HFFc6 (cell line): ENCODE measurements at places on chromosomes 4 and X. TPM values are rescaled to one million over a fixed set of nuclear protein-coding genes. Genes with fewer than 3 reads are reported as not detected.

The TCEAL6 gene
- not detected in 3 replicates for total RNA-seq

- peak; percentile 60 for DNase-seq
Measured at GRCh38 chr4:151434183-151434860, 25.3 kb downstream of the FHIP1A start.

- DNase-seq, result peak; percentile 12
Measured at GRCh38 chrX:119391279-119391678, 7.9 kb upstream of the SLC25A43 start.

DNA sequence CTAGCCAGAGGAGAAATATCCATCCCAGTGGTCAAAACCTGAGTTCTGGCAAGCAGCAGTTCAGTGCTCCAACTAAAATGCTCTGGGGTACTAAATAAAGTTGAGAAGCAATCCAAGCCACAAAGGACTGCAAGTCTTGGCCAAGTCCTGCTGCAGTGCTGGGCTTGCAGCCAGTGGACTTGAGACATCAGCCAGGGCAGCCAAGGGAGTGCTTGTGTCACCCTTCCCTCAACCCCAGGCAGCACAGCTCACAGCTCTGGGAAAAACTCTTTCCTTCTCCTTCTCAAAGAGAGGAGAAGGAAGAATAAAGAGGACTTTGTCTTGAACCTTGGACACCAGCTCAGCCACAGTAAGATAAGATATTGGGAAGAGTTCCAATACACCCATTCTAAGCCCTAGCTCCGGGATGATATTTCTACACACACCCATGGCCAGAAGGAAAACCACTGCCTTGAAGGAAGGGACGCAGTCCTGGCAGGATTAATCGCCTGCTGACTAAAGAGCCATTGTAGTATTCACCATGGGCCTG lies 99.8 kb downstream of the PTCHD1 start:
- DNase-seq, result peak; percentile 0

- peak; percentile 36 for DNase-seq
Measured at GRCh38 chr4:165684177-165684805, 188.7 kb upstream of the TLL1 start.

GRCh38 chr4:101857176-101857575 lies 66.6 kb downstream of the BANK1 start:
- no peak for DNase-seq
